ENCODE measurements at places on chromosomes 7 and 10. TPM values are rescaled to one million over a fixed set of nuclear protein-coding genes. Genes with fewer than 3 reads are reported as not detected.

ZNF736 gene
- 15.5 TPM for total RNA-seq

EIF3A gene
- 129 TPM for total RNA-seq

ADCY1 gene
- total RNA-seq = 1.5 TPM

GTF2IRD1 gene
- total RNA-seq = 16.1 TPM

ADAM12 gene
- total RNA-seq = 2.2 TPM

ASIC3 gene
- 3.7 TPM for total RNA-seq

KLF14 gene
- total RNA-seq = 0.45 TPM

GRID1 gene
- total RNA-seq = 0.04 TPM

All from A375 (cell line).